Posterior cingulate gyrus (tissue), 11 donors: ENCODE measurements at places on chromosomes 11 and 22.

DNA sequence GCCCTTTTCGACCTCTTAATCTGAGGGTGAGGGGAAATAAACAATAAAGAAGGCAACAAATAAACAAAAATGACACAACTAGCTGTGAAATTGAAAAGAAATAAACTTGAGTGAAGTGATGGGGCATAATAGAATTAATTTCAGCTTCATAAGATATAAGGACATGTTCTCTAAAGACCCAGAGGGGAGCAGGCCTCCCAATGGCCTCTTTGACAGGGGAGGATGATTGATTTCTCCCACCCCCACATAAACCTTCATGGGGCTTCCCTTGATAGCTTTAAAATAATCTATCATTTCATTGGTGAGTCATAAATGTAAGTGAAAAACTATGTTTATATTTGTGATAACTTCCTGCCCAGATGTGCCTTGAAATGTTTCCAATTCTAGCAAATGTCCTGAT is 226.3 kb upstream of the RAG2 start:
- DNase-seq, result no peak

DNA sequence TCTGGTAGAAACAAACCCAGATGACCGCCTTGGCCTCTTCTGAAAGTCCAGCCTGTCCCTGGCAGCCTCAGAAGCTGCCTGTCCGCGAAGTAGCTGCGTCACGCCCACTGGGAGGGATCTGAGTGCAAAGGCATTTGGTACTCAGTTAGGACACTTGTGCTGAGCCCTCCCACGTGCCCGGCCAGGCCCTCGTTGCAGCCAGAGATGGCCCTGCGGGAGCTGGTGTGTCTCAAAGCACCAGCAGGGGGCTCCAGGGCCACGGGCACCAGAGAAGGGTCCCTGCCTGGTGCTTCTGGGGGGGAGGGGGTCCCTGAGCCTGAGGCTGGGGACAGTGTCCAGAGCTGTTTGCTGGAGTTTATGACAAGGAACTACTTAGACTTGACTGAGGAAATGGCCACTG is 5.8 kb downstream of the SELENOO start:
- DNase-seq, result no peak

- DNase-seq, result no peak
Measured at GRCh38 chr11:122998727-122999366, 17.2 kb upstream of the BSX start.

DNA sequence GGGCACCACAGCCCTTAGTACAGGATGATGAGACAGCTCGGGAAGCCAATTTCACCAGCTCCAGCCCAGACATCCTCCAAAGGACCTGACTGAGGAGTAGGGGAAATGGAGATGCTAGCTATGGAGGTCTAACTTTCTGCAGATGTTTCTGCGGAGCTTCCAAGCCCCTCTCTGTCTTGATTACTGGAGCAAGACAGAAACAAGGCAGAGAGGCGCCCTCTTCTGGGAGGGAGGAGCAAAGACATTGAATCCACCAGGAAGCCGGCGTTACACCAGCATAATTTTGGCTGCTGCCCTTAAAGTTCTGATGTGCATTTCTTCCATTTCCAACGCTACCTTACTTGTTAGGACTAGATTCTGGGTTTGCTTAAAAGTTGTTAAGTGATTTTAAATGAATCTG is 107.3 kb upstream of the HSD17B12 start:
- DNase-seq, result no peak

DNA sequence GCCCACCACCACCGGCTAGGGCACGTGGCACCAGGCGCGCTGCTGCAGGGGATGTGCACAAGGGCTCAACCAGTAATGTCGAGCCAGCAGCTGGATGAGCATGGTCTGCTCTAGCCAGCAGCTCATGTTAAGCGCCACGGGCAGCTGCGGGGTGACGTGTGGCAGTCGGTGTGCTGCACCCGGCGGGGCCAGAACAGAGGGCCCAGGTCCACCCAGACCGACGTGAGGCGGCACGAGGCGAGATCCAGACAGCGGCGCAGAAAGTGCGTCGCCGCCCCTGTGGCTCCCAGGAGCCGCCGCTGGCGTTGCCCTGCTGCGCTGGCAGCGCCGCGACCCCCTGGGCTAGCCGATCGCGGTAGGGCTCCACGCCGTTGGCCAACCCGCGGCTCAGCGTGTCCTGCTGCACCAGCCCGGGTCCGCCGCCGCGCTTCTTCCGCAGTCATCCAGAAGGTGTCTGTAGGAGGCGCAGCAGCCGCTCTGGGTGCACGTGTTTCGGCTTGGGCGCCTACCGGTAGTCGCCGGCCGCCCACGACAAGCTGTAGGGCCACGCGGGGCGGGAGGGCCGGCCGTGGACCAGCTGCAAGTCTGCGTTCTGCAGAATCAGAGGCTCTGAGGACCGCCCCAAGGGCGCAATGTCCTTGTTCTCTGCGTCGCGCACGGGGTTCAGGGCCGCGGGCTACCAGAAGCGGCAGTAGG is 4.6 kb upstream of the GALR3 start:
- DNase-seq, result peak; percentile 69

GRCh38 chr11:117426941-117427340 is 99.3 kb downstream of the CEP164 start:
- no peak for DNase-seq

- DNase-seq, result no peak
Measured at GRCh38 chr11:90476442-90477007, 253.7 kb upstream of the CHORDC1 start.

- no peak for DNase-seq
Measured at GRCh38 chr11:103067118-103067517, 24.8 kb downstream of the DCUN1D5 start.

DNA sequence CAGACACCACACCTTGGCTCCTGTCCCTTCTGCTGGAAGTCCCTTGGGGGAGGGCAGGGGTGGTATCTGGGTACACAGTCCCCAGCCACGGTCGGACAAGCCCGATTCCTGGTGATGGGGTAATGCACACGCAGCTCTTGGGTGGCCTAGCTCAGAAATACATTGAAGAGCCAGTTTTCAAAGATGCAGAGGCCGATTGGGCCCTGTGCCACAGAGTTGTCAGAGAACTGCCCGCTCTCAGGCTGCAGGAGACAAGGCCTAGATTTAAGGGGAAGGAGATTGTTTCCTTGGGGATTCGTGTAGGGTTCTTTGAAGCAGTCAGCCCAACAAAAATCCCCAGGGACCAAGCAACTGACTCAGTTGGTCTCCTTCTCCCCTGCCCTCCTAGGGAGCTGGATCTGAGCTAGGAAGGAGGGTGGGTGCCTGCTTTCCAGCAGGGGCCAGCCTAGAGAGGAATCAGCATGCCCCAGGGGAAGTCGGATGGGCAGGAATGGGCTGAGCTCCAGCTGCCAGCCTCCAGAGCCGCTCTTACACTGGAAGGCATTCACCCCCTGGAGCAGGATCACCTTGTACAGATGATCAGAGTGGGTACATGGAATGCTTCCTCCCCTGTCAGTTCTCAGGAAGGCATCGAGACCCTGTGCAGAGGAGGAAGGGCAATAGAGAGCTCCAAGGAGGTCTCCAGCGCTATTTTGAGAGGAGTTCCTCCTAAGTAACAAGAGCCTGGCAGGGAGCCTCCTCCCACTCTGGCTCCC is 3.3 kb upstream of the SCN4B start:
- no peak for DNase-seq

DNA sequence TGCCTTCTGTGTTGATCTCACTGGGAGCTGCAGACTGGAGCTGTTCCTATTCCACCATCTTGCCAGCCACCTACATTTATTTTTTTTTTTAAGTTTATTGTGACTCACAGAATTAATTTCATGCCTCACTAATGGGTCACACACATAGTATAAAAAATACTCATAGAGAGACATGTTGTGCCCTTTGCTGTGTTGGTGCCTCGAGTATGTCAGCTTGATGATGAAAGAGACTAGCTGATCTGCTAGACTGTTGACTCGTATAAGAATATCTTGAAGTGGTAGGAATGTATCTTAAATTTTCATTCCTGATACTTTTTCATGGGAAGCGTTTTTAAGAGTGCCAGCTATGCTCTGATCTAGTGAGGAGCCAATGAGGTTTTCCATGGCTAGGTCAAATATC is 28.6 kb upstream of the AMPD3 start:
- no peak for DNase-seq

GRCh38 chr11:44709966-44710365 is 16.8 kb upstream of the TSPAN18 start:
- DNase-seq, result peak; percentile 87

DNA sequence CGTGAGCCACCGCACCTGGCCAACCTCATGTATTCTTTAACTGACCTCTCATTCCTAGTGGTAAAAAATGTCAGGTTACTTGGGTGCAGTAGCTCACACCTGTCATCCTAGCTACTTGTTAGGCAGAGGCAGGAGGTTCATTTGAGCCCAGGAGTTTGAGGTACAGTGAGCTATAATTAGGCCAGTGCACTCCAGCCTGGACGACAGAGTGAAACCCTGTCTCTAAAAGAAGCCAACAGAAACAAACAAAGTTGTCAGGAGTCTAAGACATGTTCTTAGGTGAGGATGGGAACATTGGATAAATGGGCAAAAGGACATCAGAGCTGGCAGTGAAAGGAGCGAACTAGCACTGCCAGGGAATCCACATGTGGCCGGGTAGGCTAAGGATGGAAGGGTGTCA is 18.1 kb downstream of the MADD start:
- DNase-seq, result no peak

- no peak for DNase-seq
Measured at GRCh38 chr11:19355601-19356000, 114.9 kb upstream of the E2F8 start.

- no peak for DNase-seq
Measured at GRCh38 chr11:113874581-113875233, 665 bp downstream of the USP28 start.

- peak; percentile 83 for DNase-seq
Measured at GRCh38 chr11:116461789-116462188, 311.0 kb downstream of the BUD13 start.

- no peak for DNase-seq
Measured at GRCh38 chr11:75562836-75563484, 907 bp downstream of the SERPINH1 start.

DNA sequence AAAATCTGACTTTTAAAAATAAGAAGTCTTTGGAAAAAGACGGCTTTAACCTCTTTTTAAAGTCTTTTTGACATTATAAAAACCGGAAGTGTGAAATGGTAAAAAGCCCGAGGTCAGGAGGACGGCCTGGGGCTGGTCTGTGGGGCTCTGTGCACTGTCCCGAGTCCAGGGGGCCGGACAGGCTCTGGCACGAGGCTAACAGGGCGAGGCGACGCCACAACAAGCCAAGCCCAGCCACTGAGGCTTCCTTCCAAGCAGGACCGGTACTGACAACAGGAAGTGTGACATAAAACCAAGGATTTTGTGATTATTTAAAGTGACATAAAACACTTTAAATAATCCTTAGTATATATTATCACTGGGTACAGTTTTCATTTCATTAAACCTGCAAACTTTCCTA is 39.2 kb downstream of the BRD1 start:
- DNase-seq, result no peak

GRCh38 chr11:12220305-12220704 is 109.9 kb downstream of the MICAL2 start:
- peak; percentile 71 for DNase-seq

DNA sequence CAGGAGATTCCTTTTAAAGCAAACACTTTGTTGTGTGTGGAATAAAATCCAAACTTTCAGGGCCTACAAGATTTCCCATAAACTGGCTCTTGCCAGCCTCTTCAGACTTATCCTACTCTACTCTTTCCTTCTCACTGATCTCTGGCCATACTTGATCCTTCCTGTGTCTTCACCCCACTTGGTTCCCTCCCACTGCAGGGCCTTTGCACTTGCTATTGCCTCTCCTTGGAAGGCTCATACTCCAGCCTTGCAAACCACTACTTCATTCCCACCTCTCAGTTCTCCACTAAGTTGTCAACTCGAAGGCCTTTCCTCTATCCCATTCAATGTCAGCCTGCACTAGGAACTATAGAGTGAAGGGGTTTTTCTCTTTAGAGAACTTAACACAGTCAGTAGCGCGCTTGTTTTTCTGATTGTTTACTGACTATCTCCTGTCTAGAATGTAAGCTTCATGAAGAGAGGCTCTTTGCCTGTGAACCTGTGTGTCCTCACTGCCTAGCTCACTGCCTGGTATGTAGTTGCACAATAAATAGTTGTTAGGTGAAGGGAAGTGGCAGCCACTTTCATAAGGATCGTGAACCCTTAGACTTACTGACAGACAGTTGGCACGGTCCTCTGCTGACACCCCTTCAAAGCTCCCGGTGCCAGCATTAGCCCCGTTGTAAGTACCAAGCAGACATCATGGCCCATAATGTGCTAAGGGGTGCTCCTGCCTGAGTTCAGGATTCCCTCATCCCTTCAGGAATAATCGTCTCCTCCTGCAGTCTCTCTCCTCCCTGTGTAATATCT is 833 bp upstream of the ME3 start:
- DNase-seq, result no peak

GRCh38 chr11:117017456-117017855 is 80.8 kb downstream of the SIK3 start:
- no peak for DNase-seq

DNA sequence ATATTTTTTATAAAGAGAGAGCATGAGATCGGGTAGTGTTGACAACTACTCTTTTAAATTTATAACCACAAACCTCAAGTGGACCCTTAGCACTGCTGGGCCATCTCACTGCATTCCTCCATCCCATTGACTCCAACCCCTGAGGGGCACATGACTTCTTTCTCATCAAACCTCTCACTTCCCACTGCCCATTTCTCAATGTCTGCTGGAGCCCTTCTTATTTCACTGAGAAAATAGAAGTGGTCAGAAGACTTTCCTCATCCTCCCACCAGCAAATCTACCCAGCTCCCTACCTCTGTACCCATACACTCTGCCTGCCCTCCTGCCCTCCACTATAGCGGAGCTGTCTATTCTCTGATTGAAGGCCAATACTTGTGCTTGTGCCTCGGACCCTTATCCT is 370.6 kb upstream of the MPPED2 start:
- no peak for DNase-seq

- DNase-seq, result no peak
Measured at GRCh38 chr11:79520086-79520485, 79.3 kb upstream of the TENM4 start.

- DNase-seq, result no peak
Measured at GRCh38 chr22:40479126-40479800, 108.9 kb downstream of the SGSM3 start.

DNA sequence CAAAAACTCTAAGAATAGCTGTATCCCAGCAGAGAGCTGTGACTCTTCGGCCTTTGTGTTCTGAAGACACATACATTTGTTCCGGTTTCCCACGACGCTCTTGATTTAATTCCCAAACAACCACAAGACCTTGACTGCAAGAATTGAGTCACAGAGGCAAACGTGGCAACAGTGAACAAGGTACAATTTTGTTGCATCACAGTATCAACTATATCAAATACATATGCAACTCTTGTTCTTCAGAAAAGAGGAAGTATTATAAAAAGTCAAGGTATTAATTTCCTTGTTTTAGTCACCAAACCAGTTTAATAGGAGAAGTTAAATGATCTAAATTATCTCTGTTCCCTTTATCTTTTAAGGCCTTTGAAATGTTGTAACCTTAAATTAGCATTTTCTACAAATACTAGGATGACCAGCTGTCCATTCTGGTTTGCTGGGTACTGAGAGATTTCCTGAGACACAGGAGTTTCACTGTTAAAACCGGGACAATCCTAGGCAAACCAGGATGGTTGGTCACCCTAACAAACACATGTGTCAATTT is 11.1 kb downstream of the HPS5 start:
- no peak for DNase-seq
